ENCODE measurements at places on chromosomes 2 and 18. TPM values are rescaled to one million over a fixed set of nuclear protein-coding genes. Genes with fewer than 3 reads are reported as not detected.

The ZRANB3 gene
- 9.7 TPM for total RNA-seq

The OTOS gene
- total RNA-seq, result not detected

The ZNF396 gene
- 4.5 TPM for total RNA-seq

The MEMO1 gene
- total RNA-seq, result 56.2 TPM

The TCF7L1 gene
- 0.71 TPM for total RNA-seq

The RAD51AP2 gene
- total RNA-seq, result not detected

The CYP20A1 gene
- 25.0 TPM for total RNA-seq

- no peak for DNase-seq
Measured at GRCh38 chr18:74430806-74431571, 26.1 kb downstream of the DIPK1C start.

GRCh38 chr2:29010946-29011345, 29.8 kb downstream of the TOGARAM2 start:
- no peak for DNase-seq

GRCh38 chr18:1511619-1512311, 607.1 kb downstream of the ADCYAP1 start:
- DNase-seq, result no peak

GRCh38 chr2:33086400-33087015, 139.8 kb downstream of the LTBP1 start:
- DNase-seq, result no peak

DNA sequence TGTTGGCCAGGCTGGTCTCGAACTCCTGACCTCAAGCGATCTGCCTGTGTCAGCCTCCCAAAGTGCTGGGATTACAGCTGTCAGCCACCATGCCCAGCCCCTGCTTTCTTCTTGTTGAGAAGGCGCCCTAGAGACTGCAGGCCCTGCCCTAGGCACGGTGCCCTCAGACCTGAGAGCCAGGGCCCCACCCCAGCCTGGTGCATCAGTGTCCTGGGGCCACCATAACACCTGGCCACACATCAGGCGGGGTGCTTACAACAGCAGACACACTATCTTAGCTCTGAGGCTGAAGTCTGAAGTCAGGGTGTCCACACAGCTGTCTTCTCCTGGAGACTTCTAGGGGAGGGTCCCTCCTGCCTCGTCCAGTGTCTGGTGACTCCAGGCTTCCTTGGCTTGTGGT, 120.6 kb downstream of the NDUFA10 start:
- no peak for DNase-seq

- no peak for DNase-seq
Measured at GRCh38 chr2:121094845-121095244, 190.2 kb downstream of the TFCP2L1 start.

DNA sequence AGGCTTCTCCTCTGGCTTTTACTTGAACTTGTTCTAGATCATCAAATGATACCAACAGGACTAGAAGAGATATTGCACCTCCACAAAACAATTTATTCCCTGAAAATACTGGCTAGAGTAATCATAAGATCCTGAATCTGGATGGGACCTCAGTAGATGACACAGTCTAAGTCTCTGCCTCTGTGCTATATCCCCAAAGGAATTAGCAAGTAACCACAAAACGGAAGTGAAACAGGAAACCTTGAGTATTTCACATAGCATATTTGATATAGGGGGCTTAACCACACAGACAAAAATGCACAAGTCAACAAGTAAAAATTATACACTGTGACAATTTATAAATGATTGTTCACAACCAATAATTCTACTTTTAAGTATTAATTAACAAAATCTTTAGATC, 456.9 kb upstream of the TNP1 start:
- DNase-seq, result no peak

DNA sequence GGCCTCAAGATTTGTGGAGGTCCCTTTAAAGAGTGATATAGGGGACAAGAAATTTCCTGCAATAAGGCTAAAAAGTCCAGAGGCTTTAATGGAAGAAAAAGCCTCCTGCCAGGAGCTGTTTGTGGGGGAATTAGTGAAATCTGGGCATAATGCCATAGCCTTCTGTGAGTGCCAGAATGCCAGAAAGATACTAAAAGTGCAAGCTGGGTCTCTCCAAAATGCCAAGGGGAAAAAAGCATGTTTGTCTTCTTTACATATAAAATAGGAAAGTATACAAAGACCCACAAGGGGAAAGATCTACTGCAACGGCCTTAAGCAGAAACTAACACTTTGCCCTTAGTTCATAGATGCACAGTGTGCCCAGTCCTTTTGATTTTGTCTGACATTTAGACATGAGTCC, 647.7 kb upstream of the ZNF804A start:
- DNase-seq, result no peak

DNA sequence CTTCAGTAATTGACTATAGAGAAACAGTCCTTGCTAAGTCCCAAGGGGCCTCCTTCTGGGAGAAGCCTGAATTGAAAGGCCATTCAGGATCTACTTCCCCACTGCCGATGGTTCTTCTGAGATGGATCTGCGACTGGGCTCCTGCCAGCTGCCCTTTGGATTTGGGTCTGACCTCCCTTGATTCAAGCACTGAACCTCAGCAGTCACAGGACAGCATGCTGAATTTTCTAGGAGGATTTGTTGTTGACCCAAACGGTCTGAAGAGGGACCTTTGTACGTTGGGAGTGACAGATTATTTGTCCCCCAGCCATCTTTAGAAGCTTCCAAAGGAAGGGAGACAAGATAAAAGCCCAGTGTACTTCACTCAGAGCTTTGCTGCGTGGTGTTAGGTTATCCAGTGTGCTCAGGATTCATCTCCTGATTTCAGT, 67.1 kb downstream of the NXPH2 start:
- no peak for DNase-seq

DNA sequence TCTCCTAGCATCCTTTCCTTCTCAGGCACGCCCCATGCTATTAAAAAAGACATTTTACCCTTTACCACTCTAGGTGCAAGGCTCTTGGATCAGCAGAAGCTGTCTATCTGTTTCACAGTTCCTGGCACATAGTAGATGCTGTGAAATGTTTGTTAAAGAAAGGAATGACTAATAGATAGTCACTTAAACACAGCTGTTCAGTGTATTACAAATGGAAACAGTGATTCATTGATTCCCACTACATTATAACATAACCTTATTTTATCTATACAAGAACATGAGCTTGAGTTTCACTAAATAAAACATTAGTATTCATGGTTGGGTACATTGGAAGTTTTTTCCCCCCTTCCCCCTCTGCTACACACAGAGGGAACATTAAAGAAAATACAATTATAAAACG, 142.1 kb downstream of the ASXL3 start:
- DNase-seq, result no peak

DNA sequence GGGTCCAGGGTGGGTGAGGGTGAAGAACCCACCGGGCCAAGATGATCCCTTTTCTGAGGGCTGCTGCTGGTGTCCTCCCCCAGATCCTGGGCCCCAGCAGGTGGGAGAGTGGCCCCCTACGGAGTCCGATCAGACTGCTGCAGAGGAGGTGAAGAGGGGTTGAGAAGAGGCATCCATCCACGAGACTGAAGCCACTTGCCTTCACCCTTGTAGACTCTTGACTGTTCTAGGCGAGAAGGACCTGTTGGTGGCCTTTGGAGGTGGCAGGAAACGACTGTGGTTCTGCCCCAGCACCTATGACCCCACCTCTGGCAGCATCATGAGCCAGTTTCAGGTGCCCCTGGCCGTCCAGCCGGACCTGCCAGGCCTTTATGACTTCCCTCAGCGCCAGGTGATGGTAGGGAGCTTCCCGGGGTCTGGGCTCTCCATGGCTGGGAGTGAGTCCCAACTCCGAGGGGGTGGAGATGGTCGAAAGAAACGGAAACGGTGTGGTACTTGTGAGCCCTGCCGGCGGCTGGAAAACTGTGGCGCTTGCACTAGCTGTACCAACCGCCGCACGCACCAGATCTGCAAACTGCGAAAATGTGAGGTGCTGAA, 1.5 kb downstream of the TET3 start:
- no peak for DNase-seq

GRCh38 chr18:68705119-68705518, 9.8 kb downstream of the TMX3 start:
- DNase-seq, result no peak

DNA sequence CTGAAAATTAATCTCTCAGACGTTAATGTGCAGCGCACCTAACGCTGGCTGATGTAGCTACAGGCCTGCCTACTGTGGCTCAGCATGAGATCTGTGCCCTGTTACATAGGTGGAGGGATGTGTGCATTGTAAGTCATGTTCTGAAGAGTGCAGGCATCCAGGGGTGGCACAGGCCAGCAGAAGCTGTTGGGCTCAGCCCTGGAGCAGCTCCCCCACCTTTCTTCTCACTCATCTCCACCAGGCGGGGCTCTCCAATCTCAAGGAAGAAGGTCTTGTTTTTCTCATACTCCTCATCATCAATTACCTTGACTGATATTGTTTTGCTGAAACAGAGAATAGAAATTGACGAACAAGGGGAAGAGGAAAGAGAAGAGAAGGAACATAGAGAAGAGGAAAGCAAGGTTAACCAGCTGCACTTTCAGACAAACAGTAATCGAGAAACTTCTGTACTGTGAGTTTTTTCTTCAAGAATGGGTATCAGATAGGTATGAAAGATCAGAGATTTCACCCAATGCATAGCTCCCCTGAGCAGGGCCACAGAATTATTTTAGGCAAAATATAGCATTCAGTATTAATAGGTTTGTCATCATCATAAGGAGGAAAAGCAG, 273.6 kb downstream of the SLC8A1 start:
- DNase-seq, result no peak

- peak; percentile 55 for DNase-seq
Measured at GRCh38 chr18:46536215-46536874, 120.7 kb downstream of the LOXHD1 start.

- no peak for DNase-seq
Measured at GRCh38 chr2:127347734-127348392, 39.9 kb downstream of the MAP3K2 start.

DNA sequence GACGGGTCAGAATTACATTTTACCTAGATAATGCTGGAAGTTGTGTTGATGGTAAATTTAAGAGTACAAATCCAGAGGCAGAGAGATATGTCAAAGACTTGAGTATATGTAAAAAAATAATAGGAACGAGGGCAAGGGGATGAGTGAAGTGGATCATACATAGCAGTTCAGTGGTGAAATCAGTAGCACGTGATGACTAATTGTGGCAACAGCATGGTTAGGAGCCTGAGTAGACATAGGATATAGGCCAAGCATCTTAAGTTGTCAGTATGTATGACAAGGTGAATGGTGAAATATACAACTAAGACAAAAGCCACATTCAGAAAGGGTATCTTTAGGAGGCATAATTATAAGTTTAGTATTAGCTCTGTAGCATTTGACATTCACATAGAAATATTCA, 826.5 kb upstream of the PIK3C3 start:
- no peak for DNase-seq

DNA sequence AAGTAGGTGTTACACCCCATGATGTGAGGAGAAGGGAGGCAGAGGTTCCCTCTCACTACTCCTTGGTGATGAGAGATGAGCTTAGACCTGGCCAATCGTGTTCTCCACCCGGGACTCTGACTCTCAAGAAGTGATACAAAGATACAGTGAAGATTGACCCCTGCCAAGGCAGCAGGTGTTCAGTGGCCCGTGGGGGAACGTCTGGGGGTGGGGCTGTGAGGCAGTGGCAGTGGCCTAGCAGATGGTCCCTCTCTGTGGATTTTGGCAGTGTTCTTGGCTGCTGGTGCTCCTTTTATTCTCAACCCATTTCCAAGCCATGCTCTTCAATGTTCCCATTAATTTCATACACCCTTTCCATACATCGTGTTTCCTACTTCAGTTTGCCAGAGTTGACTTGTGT, 120.4 kb upstream of the NEDD4L start:
- DNase-seq, result no peak

DNA sequence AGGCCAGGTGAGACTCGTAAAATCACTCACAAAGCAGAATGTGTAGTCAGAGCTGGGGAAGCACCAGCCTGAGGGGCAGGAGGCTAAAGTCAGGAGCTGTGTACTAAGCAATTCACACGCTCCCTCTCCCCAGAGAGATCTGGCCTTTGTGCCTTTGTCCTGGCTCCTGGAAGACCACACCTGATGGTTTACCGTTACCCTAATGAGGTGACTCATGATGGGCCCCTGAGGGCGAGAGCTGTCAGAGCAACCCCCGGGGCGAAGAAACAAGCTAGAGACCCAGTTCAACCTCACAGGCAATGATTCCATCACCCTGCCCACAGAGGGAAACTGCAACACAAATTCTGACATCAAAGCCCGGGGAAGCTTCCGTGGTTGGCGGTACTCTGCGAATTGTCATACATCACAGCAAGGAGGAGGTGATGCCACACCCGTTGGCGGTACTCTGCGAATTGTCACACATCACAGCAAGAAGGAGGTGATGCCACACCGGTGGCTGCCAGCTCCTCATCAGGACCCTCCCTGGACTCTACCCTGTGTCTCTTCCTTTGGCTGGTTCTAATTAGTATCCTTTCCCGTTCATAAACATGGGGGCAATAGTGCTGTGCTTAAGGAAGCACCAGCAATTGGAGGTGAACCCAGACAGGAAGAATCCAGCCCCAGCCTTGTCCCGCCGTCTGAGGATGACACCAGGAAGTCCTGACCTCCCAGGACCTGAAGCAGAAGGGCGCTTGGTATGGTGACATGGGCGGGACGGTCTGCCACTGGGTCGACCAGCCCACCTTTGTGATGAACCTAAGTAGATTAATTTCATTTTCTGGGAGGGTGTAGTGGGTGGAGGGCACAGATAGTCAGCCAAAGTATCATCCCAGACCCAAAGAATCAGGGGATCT, 30.5 kb downstream of the B3GNT7 start:
- no peak for DNase-seq

GRCh38 chr2:109549016-109549590, 64.7 kb downstream of the SEPTIN10 start:
- peak; percentile 63 for DNase-seq

DNA sequence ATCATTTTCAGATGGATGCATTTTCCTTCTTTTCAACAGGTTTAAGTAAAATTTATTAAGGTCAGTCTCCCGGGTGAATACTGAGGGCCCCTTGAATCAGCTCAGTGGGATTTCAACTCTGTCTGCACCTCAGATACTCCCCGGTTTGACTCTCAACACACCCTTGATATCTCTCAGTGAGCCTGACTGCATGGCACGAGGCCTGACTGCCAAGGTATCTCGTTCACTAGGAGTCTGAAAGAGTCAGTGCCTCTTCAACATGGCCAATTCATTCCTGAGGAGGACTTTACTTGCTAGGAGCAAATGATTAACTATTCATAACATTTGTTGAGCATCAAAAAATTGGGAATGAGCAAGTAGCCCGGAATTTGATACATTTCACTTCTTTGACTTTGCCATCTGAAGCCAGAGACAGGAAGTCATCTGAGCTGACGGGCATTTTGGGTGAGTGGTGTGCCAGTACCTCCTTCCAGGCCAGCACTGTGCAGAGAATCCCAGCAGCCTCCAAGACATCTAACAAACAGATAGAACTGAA, 81.0 kb downstream of the VAPA start:
- DNase-seq, result no peak

DNA sequence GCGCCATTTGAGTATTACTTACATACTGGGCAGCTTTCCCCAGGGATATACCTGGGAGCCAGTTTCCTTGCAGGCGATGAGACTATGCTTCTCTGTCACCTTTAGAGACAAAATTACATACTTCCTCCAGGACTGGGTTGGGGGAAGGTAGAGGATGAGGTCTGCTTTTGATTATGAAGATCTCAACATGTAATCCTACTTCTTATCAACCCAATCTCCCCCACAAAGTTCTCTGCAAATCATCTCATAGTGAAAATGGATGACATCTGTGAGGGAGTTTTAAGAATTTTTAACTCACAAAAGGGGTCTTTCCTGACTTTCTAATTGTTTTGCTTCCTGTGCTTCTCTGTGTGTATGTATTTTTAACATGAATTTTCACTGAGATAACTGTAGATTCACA, 81.9 kb downstream of the TMEM131 start:
- DNase-seq, result no peak

GRCh38 chr2:33433279-33434235, 42.9 kb upstream of the RASGRP3 start:
- peak; percentile 98 for DNase-seq

All from SK-MEL-5 (cell line).